ENCODE measurements at places on chromosomes 7 and 10. TPM values are rescaled to one million over a fixed set of nuclear protein-coding genes. Genes with fewer than 3 reads are reported as not detected.

Gene NUTM2B
- 0.56 TPM for total RNA-seq

Gene FAM171A1
- total RNA-seq, result 3.3 TPM

Gene PRKG1
- total RNA-seq, result not detected

Gene FAM25A
- total RNA-seq, result not detected

Gene GIMAP4
- total RNA-seq, result 140 TPM

Gene GPR22
- not detected for total RNA-seq

Gene GIMAP1
- 6.2 TPM for total RNA-seq

Gene ASB10
- not detected for total RNA-seq

Gene RHOBTB1
- not detected for total RNA-seq

Gene PCDH15
- not detected for total RNA-seq

Gene CLDN3
- not detected for total RNA-seq

Gene ZNF398
- total RNA-seq, result 8.4 TPM

Gene IMMP2L
- 20.5 TPM for total RNA-seq

Gene FGF8
- not detected for total RNA-seq

Gene OPN4
- total RNA-seq, result not detected

Gene ZNF37A
- 19.0 TPM for total RNA-seq

Gene CHST15
- 0.05 TPM for total RNA-seq

Gene LEP
- total RNA-seq, result not detected
